ENCODE measurements at places on chromosomes 2 and 18.

- DNase-seq = no peak
These were observed 215.4 kb downstream of the DOK6 start for GRCh38 chr18:69616114-69616513.

DNA sequence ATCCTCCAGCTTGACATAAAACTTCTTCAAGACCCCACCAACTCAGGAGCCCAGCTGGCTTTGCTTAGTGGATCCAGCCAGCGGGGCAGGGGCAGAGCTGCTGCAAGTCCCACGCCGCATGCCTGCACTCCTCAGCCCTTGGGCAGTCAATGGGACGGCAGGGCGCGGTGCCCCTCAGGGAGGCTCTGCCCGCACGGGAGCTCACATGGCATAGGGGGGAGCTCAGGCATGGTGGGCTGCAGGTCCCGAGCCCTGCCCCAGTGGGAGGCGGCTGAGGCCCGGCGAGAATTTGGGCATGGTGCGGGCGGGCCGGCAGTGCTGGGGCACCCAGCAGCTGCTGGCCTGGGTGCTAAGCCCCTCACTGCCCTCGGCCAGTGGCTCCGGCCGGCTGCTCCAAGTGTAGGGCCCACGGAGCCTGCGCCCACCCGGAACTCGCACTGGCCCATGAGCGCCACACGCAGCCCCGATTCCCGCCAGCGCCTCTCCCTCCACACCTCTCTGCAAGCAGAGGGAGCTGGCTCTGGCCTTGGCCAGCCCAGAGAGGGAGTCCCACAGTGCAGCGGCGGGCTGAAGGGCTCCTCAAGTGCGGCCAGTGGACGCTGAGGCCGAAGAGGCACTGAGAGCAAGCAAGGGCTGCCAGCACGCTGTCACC lies 27.2 kb downstream of the IDH1 start:
- no peak for DNase-seq

- DNase-seq = no peak
These were observed 31.3 kb upstream of the CNTNAP5 start for GRCh38 chr2:123993728-123994323.

DNA sequence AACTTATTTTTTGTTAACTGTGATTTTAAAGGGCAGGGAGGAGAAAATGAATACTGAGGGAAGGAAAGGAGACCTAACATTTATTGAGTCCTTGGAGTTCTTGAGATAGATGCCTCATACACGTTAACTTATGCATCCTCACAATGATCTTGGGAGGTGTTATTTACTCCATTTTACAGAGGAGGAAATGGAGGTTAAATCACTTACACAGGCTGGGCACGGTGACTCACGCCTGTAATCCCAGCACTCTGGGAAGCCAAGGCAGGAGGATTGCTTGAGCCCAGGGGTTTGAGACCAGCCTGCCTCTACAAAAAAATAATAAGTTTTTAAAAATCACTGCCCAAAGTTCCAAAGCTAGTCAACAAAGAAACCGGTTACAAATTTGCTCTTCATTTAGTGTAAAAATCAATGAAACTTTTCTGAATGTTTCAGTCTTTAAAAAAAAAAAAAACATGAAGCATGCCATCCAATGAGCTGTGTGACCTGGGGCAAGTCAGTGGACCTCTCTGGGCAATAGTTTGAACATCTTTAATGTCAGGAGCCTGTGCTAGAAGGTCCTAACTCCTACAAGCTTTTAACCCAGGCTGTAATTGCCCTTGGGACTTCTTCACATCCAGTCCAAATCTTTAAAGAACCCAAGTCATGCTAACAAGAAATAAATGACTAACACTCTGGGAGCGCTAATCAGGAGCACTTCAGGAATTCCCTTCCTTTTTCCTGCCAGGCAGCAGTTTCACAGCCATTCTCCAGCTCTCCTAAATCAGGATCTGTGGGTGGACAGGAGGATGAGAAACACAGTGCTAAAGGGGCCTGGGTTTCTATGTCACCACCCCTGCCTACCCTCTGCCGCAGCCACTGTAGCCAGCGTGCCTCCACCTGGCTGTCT lies 176.4 kb downstream of the TMEM247 start:
- no peak for DNase-seq

- no peak for DNase-seq
These were observed 62.1 kb upstream of the CTLA4 start for GRCh38 chr2:203805486-203805838.

GRCh38 chr2:26735097-26735496 lies 29.0 kb upstream of the SLC35F6 start:
- DNase-seq = no peak
